ENCODE measurements at places on chromosomes 5 and 9. TPM values are rescaled to one million over a fixed set of nuclear protein-coding genes. Genes with fewer than 3 reads are reported as not detected.

DNA sequence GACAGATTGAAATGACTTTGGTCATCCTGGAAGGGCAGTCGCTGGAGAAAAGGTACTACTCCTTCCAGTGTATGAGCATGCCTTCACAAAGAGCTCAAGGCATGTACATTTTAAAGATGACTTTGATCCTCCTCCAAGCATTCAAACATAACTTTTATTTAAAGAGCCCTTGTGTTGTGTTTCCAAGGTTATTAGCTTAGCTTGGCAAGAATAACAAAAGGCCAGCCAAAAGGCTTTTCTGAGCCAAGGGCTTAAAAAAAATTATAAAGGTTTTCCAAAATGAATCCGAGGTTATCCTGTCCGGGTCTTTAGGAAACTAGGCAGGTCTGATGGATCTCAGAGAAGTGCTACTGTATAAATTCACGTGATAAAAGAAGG lies 71.0 kb upstream of the PLPP6 start:
- H3K4me1 ChIP-seq = peaks cover 10% of the 10 kb centered on the region

DNA sequence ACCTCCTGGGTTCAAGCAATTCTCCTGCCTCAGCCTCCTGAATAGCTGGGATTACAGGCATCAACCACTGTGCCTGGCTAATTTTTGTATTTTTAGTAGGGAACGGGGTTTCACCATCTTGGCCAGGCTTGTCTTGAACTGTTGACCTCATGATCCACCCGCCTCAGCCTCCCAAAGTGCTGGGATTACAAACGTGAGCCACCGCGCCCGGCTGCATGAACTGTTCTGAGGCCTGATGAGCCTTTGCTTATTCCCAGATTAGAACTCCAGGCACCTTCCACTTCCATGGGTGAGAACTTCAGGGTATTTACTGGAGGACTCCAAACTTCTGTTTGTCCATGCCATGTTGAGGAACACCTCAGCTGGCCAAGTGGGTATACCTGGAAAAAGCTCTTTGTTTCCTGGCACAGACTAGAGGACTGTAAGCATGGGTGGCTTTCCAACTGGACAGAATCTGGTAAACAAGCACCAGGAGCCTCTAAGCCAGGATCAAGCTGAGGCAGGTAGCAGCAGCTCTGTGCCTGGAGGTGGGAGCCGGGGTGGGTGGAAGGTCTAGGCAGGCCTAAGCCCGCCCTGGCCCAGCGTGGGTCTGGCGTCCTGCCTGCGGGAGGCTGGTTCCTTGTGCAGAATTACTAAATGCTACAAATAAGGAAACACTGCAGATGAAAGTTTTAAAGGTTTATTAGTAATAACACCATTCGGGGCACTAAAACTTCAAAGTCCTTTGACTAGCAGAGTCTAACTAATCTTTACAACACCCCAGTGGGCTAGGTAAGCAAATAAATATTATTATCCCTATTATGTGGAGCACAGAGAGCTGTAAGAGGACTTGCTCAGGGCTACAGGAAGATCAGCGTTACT lies 78.4 kb downstream of the SEMA5A start:
- no peak overlapping the region for H3K27ac ChIP-seq
- H3K4me1 ChIP-seq = no peaks in the 10 kb centered on the region
- no peaks in the 10 kb centered on the region for H3K36me3 ChIP-seq
- H3K27me3 ChIP-seq = no peaks in the 10 kb centered on the region
- H3K4me3 ChIP-seq = no peak overlapping the region
- ATAC-seq = no peak

DNA sequence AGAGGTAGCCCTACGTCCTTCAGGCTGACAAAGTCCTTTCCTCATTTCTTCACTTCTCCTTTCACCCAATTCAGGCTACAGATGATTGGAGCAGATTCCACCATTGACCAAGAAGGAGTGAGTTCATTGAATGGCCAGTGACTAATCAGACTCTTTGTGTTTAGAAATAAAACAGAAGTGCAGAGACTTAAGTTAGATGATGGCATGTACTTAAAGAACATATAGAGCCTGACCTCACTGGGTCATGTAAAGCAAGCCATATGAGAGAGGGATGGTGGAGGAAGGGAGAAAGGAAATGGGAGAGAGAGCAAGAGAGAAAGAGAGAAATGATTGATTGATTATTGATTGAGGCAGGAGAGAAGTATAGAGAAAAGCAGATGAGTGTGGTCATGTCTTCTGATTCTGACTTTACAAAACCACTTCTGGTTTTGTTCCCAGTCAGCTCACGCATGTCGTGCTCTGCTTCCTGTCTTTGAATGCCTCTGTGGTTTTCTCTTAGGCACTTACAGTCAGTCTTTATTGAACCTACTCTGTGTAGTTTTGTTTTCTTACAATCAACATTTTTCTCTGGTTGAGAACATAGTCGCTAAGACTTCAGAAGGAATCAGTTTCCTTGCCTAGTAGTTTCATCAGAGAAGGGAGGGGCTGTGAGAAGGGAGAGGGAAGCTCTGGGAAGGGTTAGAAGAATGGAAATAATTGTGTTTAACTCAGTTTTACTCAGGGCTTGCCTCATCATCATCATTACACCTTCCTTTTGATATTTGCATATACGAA lies 149.2 kb upstream of the KLF9 start:
- ATAC-seq = peak; percentile 61
- no peaks in the 10 kb centered on the region for H3K4me1 ChIP-seq
- peak overlapping the region; percentile 61 for H3K27ac ChIP-seq

- ATAC-seq = no peak
- peak overlapping the region; percentile 85 for H3K27ac ChIP-seq
- H3K4me1 ChIP-seq = no peaks in the 10 kb centered on the region
- H3K27me3 ChIP-seq = no peaks in the 10 kb centered on the region
- H3K4me3 ChIP-seq = peak overlapping the region; percentile 77
These were observed 1.2 kb upstream of the SLC25A51 start for GRCh38 chr9:37905131-37905505.

DNA sequence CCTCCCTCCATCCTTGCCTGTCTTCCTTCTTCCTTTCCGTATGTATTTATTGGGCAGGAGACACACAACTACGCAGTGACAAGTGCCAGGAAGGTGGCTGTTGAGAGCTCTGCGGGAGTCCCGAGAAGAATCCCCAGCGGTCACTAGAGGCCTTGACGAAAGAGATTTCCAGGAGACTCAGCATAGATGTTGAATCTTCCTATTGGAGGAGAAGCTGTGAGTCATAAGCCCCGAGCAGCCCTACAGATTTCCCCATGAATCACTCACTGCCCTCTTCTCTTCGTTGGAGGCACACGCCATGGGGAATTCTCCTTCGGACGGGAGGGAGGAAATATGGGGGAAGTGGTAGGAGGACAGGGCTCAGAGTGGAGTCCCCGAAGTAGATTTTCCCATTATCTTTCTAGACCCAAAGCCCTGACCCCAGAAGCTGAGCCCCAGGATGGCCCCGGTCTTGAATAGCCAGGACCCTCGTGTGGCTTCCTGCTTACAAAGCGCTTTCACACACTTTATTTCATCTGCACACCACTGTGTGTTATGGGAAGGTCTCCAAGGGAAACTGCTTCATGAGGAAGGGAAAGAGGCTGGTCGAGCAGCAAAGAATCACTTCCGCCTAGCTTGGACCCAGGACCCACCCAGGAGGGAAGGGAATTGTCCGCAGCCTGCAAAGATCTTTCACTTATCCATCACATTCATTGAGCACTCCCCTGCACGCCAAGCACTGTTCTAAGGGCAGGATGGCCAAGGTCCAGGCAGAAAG lies 12.7 kb downstream of the DUSP1 start:
- no peaks in the 10 kb centered on the region for H3K36me3 ChIP-seq
- no peak overlapping the region for H3K4me3 ChIP-seq
- H3K27ac ChIP-seq = peak overlapping the region; percentile 55
- H3K4me1 ChIP-seq = no peaks in the 10 kb centered on the region

DNA sequence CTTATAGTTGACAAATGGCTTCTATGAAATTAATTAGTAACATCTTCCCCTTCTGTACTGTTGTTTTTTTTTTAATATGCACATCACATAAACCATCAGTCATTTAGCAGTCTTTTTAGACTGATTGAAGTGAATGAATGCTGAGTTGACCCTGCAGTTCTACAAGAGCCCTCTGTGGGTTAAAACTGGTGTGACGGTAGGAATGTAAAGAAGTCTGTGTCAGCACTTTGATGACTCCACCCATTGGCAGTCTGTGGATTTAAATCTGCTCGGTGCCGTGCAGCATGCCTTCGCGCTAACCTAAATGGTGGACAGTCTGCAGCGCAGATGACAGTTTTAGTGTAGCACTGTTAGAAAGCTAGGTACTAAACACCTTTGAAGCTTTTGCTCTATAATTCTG lies 3.1 kb downstream of the GTF3C4 start:
- no peak overlapping the region for H3K27ac ChIP-seq
- H3K4me3 ChIP-seq = no peak overlapping the region
- peaks cover 6% of the 10 kb centered on the region for H3K36me3 ChIP-seq
- ATAC-seq = no peak

The KCNMB1 gene
- total RNA-seq = 38.0 TPM

GRCh38 chr5:400282-401145 lies 42.5 kb upstream of the EXOC3 start:
- no peak for ATAC-seq
- no peaks in the 10 kb centered on the region for H3K36me3 ChIP-seq
- peaks cover 17% of the 10 kb centered on the region for H3K27me3 ChIP-seq
- no peak overlapping the region for H3K27ac ChIP-seq
- H3K4me1 ChIP-seq = peaks cover 15% of the 10 kb centered on the region
